ENCODE measurements at places on chromosomes 2 and 18.

- DNase-seq: no peak
Measured at GRCh38 chr18:58412844-58413666, 215.8 kb downstream of the ALPK2 start.

DNA sequence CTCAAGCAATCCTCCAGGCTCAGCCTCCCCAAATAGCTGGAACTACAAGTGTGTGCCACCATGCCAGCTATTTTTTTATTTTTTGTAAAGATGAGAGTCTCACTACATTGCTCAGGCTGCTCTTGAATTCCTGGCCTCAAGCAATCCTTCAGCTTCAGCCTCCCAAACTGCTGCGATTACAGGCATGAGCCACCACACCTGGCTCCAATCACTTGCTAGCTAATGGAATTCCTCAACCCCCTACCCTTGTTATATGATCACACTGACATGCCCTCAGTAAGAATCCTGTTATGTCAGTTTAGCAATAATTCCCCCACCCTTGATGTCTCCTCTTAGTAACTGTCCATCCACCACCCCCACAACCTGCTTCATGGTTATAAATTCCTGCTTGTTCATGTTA is 12.3 kb downstream of the CHN1 start:
- DNase-seq: no peak

- DNase-seq: no peak
Measured at GRCh38 chr2:221546505-221547225, 25.4 kb downstream of the EPHA4 start.

- no peak for DNase-seq
Measured at GRCh38 chr18:69626643-69627242, 226.1 kb downstream of the DOK6 start.

GRCh38 chr2:119228964-119229363 is 5.3 kb downstream of the STEAP3 start:
- DNase-seq: no peak

GRCh38 chr18:57819671-57820460 is 16.8 kb upstream of the ATP8B1 start:
- DNase-seq: no peak

DNA sequence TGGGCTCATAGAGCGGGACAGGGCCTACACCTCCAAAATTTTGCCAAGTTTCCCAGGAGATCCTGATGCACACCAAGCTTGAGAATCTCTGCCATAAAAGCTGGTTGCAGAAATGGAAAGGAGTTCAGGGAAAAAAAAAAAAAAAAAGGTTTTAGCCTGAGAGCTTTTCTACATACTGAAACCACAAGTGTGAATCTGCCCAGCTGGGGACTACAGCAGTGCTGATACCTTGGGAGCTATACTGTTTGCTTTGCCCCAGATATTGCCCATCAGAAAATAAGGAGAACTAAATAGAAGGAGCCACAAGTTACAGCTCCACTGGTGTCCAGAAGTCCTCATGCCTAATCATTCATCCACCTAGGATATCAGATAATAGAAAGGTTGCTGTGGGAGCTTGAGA is 38.4 kb upstream of the NCKAP5 start:
- DNase-seq: no peak

DNA sequence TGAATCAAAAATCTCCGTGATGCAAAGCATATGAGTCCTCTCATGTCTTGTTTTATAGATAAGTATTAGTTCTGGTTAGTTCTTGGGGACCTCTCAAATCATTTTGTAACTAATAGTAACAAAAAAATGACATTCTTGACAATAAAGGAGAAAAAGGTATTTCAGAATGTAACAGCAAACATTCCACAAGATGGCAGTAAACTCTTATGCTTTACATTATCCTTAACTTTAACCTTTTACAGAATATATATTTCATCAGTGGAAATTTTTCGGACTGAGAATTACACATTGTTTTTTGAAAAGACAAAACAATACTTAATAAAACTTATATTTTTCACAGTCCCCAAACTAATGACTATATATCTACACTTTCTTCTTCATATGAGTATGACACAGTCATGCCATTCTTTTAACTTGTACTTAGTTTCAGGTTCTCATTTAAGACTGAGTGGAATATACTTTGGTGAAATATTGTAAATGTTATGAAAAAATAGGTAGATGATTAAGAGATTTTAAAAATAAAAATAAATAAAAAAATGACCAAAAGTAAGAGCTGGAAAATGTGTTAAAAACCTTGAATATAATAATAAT is 142.9 kb upstream of the NXPH2 start:
- no peak for DNase-seq

GRCh38 chr2:148812306-148812705 is 62.7 kb upstream of the KIF5C start:
- DNase-seq: no peak

DNA sequence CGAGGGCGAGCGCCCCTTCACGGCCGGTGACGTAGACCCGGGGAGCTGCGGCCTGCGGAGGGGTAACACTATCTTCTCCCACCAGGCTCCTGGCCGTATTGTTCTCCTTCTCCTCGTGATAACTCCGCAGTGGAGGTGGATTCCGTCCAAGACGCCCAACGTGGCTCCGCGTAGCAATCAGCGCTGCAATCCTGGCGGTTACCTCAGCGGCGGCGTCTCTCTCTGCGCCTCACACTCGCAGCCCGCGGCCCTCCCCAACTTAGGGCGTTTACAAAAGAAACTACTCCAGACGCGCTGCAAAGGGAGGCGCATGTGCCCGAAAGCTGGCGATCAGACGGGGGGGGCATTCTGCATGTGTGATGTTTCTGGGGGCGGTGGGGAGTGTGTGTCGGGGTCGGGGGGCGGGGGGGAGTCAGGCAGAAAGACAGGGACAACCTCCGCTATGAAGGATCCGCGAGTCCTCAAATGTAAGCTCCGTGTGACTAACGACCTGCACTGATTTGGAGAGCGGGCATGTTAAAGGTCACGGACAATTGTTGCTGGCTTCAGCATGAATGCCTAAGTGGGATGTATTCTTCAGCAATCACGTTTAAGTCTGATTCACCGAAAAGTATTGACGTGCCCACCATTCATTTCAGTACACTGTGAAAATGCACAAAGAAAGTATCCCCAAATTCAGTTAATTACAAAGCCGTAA is 1.3 kb upstream of the ZNF516 start:
- DNase-seq: no peak

DNA sequence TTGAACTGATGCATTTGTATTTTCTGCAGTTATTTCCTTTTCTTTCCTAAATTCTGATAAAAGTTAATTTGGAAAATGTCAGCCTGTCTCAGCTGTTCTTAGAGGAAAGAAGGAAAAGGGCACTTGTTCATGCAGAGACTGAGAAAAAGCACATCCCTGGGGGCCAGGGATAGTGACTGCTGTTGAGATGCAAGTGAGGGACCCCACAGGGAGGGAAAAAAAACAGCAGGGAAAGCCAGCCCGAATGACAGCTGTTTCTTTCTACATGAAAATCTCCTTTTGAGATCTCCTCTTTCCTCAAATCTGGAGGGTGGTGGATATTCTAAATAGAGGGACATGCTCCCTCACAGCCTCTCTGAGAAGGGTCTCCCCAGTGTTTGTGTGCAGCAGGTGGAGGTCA is 14.0 kb upstream of the MTA3 start:
- no peak for DNase-seq

DNA sequence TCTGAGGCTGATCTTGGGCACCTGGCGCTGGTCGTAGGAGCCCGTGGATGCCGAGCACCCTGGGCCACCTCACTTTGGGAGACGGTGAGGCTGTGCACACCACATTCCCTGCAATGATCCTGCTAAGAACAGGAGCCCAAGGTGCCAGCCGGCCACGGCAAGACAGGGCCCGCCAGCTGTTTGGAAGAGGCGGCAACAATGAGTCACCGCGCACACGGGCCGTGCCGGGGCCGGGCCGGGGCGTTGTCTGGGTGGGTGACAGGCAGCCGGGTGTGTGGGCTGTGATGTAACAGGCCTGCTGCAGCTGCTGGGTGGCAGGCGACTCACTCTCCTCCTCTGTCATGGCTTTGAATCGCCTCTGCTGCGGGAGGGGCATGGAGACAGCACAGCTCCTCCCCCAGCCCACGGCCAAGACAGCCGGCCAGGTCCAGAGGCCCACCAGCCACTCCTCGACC is 49.7 kb upstream of the ODC1 start:
- peak; percentile 60 for DNase-seq

- no peak for DNase-seq
Measured at GRCh38 chr2:128036748-128037607, 9.1 kb upstream of the SAP130 start.

- no peak for DNase-seq
Measured at GRCh38 chr2:38091760-38092159, 15.8 kb upstream of the CYP1B1 start.

DNA sequence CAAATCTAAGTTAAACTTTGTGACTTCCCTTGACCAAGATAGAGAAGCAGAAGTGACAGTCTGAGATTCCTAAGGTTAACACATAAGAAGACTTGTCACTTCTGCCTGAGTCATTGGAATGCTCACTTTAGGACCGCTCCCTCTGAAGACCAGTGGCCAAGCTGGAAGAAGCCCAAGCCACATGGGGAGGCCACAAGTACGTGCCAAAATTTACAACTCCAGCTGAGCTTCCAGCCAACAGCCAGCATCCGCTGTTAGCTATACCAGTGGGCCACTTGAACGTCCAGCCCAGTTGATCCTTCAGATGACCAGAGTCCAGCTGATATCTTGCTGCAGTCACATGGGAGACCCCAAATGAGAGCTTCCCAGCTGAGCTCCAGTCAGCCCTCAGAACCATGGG is 18.1 kb upstream of the ANTXR1 start:
- DNase-seq: no peak

DNA sequence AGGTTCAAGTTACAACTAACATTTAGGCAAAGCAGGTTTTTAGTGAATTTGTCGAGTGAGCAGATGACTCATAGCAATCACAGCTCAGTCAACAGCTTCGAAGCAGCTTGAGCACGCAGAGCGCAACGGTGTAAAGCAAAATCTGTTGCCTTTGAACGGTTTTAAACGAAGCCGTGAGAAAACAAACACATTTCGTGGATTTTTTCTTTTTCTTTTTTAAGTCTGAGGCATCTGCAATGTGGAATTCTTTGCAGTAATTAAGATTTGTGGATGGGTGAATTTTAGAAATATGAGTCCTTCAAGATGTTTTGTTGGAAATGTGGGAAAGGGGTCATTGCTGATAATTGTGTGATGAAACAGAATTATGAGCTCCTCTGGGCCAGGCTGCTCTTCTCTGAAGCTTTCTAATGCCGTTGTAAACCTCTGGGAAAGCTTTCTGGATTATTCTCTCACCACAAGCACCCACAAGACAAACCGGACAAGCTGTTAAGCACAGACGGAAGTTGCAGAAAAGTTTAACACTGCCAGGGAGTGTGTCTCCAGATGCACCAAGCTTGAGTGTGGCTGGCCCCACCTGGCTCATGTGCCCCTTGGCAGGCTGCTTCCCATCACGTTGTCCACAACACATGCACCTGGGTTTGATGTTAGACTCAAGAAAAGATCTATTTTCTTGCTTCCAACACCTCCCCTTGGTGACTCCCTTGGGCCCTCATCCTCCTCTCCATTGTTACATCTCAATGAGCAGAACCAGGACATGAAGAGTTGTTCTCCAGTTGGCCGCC is 224.7 kb downstream of the ACKR3 start:
- DNase-seq: no peak

GRCh38 chr2:241232736-241233575 is 44.5 kb downstream of the ANO7 start:
- DNase-seq: no peak

- DNase-seq: no peak
Measured at GRCh38 chr2:109422758-109423500, 190.8 kb downstream of the SEPTIN10 start.

DNA sequence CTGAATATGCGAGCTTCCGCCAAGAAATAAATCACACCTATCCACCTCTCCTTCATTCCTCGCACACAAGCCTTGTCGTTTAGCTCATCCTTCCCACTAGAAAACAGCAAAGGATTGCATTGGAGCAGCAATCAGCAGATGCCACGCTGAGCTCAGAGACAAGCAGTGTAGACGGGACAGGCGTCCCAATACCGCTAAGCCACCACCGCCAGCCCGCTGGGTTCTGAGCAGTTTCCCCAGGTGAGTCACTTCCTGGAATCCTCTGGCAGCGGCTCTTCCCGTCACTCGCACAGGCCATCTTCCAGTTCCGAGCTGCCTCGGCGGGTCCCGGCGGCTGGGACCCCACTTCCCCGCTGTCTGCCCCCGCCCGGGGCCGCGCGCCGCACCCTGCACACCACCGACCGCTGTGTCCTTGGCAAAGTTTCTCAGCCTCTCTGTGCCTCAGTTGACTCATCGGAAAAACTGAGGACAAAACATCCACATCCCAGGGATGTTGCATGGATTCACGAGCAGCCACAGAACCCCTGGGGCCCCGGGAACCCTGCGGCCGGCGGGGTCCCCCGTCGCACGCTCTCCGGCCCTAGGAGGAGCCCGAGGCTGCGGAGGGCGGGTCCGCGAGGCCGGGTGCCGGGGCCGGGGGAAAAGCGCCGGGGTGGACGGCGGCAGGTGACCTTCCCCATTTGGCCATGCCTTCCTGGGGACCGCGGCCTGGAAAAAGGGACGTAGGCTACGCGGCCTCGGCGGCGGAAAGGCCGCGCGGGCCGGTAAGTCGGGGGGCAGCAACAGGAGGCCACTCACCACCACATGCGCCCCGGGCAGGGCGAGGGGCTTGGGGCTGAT is 573 bp downstream of the KDSR start:
- peak; percentile 59 for DNase-seq

DNA sequence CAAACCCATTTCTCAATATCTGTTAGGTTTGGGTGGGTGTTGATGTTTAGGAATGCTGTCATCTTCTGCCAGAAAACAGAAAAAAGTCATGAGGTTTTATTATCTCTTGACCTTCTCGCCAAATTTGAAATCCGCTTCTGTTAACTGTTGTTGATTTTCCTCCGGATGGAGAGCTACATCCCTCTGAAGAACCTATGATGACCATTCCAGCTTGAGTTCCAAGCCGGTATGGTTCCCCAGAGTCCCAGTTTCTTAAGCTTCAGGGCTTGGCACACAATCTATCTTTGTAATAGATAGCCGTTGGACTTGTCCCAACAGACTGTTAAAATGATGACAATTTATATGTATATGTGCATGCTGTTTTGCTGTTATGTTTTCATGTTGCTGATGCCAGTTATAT is 1201.0 kb downstream of the LRP1B start:
- no peak for DNase-seq

- DNase-seq: no peak
Measured at GRCh38 chr18:45851161-45851925, 25.9 kb downstream of the SIGLEC15 start.

DNA sequence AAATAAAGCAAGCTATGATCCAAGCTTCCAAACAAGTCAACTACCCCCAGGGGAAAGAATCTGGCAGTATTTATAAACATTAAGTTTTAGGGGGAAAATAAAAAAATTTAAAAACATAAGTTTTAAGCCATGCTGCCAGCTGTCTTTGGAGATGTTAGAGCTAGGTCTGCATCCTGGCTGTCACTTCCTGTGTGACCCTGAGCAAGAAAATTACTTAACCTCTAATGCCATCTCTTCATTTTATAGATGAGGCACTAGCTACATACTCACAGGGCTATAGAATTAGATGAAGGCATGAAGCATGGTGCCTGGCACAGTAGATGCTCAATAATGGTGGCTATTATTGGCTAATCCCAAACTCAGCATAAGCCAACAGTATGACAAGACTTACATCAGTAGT is 28.1 kb downstream of the STARD7 start:
- no peak for DNase-seq

GRCh38 chr2:49028101-49028500 is 126.2 kb downstream of the FSHR start:
- DNase-seq: no peak

- DNase-seq: no peak
Measured at GRCh38 chr2:59044736-59045135, 803.6 kb upstream of the FANCL start.

Data from stimulated activated CD4-positive, alpha-beta T cell treated with anti-CD3 and anti-CD28 coated beads, Interleukin-2, amount 100 ng/mL, for 4 hours (primary cell).